Keratinocyte (primary cell): ENCODE measurements at places on chromosomes 7 and 10. TPM values are rescaled to one million over a fixed set of nuclear protein-coding genes. Genes with fewer than 3 reads are reported as not detected.
A peak's percentile ranks its signal among the peaks of the same experiment; 100 is the strongest.

AKR1C4 gene
- polyA plus RNA-seq, result not detected in 3 replicates

KCTD7 gene
- polyA plus RNA-seq, result 3.7 to 5.2 TPM (median 4.6 TPM) in 3 replicates

PPP1R17 gene
- not detected in 3 replicates for polyA plus RNA-seq

PALS2 gene
- 7.4 to 16.0 TPM (median 15.4 TPM) in 3 replicates for polyA plus RNA-seq

- H3K27me3 ChIP-seq, result no peaks in the 10 kb centered on the region
- no peaks in the 10 kb centered on the region for H3K36me3 ChIP-seq
- DNase-seq, result no peak
- H3K27ac ChIP-seq, result no peak overlapping the region
- H3K4me1 ChIP-seq, result no peaks in the 10 kb centered on the region
Measured at GRCh38 chr7:74430961-74431466, 22.7 kb upstream of the GTF2IRD1 start.

DNA sequence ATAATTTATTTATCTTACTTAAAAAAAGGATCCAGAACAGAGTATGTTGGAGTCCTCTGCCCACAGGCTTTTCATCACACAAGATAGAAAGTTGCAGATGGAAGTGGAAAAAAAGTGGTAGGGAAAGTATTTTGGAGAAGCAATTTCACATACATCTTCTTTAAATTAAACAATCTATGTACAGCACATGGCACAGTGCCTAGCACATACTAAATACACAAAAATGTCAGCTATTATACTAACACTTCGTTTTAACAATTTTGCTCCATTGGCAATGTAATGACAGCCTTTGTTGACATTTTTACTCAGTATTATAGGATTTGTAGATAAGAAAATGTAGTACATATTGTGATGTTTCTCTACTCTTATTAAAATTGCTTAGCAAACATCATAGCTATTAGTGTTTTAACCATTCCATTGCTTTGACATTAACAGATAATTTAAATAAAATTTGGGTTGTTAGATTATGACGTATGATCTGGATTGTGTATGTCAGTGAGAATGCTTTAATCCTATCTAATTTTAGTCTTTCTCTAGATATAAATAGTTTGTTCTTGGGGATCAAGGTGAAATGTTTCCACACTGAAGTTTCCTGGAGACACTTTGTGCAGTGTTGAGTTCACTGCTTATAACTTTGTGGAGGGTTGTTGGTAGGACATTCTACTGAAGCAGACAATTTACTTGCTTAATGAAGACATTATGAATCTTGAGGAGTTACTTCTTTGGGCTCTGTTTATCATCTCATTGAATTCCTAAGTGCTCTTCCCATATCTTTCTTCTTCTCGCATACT lies 202.8 kb upstream of the DKK1 start:
- no peaks in the 10 kb centered on the region for H3K4me1 ChIP-seq
- no peak overlapping the region for H3K27ac ChIP-seq
- no peaks in the 10 kb centered on the region for H3K36me3 ChIP-seq
- H3K4me3 ChIP-seq, result no peak overlapping the region
- no peak for DNase-seq
- H3K27me3 ChIP-seq, result no peaks in the 10 kb centered on the region

DNA sequence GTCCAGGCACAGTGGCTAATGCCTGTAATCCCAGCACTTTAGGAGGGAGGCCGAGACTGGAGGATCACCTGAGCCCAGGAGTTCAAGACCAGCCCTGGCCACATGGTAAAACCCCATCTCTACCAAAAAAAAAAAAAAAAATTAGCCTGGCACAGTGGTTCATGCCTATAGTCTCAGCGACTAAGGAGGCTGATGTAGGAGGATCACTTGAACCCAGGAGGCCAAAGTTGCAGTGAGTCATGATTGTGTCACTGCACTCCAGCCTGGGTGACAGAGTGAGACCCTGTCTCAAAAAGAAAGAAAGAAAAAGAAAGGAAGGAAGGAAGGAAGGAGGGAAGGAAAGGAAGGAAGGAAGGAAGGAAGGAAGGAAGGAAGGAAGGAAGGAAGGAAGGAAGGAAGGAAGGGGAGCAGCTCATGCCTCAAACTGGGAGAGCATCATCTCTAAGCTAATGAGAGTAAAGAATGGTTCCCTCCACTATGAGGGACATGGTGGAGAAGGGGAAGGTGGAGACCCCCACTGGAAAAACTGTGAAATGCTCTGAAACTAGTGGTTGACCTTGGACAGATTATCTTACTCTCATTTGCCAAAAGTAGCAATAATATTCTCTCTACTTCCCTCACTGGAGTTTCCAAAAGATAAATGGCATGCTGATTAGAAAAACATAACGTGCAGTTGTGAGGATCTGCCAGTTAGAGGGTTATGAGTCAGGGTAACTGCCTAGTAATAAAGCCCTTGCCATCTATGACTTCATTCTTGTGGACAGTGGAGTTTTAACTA lies 16.8 kb downstream of the GIMAP5 start:
- no peaks in the 10 kb centered on the region for H3K4me1 ChIP-seq
- H3K4me3 ChIP-seq, result no peak overlapping the region
- H3K36me3 ChIP-seq, result no peaks in the 10 kb centered on the region
- DNase-seq, result no peak
- H3K27me3 ChIP-seq, result no peaks in the 10 kb centered on the region
- no peak overlapping the region for H3K27ac ChIP-seq

GRCh38 chr7:11355399-11356005 lies 381.8 kb downstream of the PHF14 start:
- H3K27me3 ChIP-seq, result no peaks in the 10 kb centered on the region
- H3K4me3 ChIP-seq, result no peak overlapping the region
- H3K27ac ChIP-seq, result no peak overlapping the region
- no peaks in the 10 kb centered on the region for H3K36me3 ChIP-seq
- no peaks in the 10 kb centered on the region for H3K4me1 ChIP-seq
- DNase-seq, result no peak

GRCh38 chr7:114414156-114415063 lies at the start of gene FOXP2:
TSS of gene FOXP2 (plus strand) at chr7:114414815. CDS start at chr7:114426512, 11,697 bp downstream.
- peak within 1 kb of the TSS; percentile 67 for H3K4me3 ChIP-seq
- H3K4me1 ChIP-seq, result peaks cover 33% of the 10 kb centered on the region
- H3K27me3 ChIP-seq, result no peaks in the 10 kb centered on the region
- no peaks in the 10 kb centered on the region for H3K36me3 ChIP-seq
- DNase-seq, result no peak
- H3K27ac ChIP-seq, result peak within 1 kb of the TSS; percentile 45

DNA sequence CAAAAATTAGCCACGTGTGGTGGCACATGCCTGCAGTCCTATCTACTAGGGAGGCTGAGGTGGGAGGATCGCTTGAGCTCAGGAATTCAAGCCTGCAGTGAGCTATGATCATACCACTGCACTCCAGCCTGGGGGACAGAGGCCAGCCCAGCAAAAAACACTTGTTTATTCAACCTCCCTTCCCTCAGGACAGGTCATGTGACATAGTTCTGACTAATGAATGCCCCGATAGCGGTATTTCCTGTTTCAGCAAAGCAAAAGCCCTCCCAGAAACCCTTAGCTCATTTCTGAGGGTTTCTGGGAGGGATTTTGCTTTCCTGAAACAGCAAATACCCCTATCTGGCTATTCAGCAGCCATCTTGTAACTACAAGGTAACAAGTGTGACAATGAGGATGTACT lies 157.1 kb downstream of the GATA3 start:
- DNase-seq, result no peak
- H3K4me3 ChIP-seq, result no peak overlapping the region
- H3K27ac ChIP-seq, result no peak overlapping the region
